ENCODE measurements at places on chromosomes 5 and 9.

DNA sequence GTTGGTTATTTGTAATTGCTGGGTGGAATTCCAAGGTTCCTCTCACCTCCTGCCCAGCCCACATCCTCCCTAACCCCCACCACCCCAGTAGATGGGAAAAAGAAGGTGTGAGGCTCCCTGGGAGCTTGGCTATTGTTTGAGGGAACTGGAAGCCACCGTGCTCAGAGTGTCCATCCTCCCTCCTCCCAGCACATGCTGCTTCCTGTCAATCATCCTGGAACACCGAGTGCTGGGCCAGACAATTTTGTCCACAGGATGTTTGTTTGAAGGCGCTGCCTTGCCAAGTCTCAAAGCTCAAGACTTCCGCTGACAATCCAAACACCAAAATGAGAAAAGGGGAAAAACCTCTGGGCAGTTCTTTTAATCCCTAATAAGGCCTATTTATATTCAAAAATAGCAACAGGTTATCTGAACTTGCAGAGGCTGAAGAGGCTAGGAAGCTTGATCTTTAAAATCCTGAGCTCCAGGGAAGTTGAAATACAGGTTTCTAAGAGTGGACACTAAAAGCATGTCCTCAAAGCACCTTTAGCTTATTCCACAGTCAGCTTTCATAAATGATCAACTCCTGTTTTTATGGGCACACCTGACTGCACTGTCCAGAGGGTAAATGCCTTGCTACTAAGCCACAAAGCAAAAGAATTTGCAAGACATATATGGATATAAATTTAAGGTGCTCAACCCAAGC lies 286.7 kb downstream of the NFIB start:
- DNase-seq = no peak

DNA sequence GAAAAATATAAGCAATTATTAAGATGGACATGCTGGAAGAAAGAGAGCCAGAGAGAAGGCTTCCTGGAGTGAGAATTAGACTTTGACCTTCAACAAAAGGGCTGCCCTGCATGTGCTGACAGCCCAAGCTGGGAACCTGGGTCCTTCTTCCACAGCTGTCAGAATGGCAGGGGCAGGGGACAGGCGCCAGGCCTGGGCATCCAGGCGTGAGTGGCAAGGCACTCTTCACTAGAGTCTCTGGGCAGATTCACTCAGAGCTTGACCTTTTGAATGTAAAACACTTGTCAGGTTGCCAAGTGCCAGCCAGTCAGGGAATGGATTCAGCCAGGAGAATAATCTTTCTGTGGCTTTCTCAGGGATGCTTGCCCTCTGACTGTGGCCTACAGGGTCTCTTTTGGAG lies 119.1 kb upstream of the CLINT1 start:
- no peak for DNase-seq

- no peak for DNase-seq
These were observed 37.8 kb downstream of the ASTN2 start for GRCh38 chr9:117377046-117377445.

DNA sequence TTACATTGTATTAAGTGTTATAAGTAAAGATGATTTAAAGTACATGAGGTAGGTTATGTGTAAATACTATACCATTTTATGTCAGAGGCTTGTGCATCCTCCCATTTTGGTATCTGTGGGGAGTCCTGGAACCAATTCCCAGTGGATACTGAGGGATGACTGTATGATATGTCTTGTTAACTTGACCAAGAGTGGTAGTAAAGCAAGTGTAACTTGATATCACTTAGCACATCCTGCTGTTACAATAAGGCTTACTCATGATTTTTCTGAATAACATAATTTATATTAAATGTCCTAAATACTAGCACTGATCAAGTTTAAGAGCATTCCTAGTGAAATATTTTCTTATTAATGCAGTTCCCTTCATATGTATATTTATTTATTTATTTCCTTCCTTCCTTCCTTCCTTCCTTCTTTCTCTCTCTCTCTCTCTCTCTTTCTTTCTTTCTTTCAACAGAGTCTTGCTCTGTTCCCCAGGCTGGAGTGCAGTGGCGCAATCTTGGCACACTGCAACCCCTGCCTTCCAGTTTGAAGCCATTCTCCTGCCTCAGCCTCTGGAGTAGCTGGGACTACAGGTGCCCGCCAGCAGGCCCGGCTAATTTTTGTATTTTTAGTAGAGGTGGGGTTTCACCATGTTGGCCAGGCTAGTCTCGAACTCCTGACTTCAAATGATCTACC lies 7.5 kb downstream of the NDFIP1 start:
- no peak for DNase-seq

DNA sequence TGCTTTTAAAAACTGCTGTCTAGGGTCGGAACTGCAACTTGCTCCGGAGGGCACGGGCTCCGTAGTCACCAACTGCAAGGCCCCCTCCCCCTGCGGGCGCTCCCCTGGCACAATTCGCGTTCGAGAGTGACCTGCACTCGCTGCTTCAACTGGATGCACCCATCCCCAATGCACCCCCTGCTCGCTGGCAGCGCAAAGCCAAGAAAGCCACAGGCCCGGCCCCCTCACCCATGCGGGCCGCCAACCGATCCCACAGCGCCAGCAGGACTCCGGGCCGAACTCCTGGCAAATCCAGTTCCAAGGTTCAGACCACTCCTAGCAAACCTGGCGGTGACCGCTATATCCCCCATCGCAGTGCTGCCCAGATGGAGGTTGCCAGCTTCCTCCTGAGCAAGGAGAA lies 64.2 kb upstream of the GAS1 start:
- DNase-seq = no peak

- DNase-seq = no peak
These were observed 1.1 kb upstream of the SEMA4D start for GRCh38 chr9:89498852-89499480.

DNA sequence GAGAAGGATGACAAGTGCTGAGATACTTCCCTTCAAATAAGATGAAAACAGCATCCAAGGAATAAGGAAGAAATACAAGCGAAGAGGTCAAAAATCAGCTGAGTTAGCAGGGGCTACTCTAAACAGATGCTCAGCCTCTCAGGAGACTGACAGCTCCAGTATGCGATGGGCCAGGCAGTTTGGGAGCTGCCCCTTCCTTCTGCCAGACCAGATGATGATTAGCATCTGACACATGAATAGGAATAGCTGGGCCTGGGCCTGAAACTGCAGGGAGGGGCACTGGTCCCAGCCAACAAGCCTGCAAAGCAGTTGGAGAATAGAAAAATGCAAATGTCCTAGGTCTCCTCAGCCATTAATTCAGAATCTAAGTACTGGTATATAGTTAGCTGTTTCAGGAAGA lies 13.1 kb upstream of the MAP3K1 start:
- no peak for DNase-seq

GRCh38 chr9:116686693-116687073 lies 422 bp upstream of the TRIM32 start:
- peak; percentile 43 for DNase-seq

DNA sequence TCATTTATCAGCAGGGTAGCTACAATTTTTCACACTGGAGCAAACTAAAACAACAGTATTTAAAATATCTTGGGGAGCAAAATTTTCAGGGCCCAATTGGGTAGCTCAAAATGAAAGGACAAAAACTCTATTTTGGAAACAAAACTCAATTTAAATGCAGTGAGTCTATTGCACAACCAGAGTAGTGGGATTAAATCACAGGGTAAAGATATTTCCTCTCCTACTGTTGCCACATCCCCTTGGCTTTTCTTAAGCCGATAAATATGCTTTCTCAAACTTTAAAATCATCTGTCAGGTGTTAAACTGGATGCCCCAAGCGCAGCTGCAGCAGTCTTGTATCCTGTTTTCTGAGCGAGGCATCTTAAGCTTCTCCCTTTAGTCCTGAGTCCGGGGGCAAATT lies 1474.3 kb upstream of the CDH9 start:
- no peak for DNase-seq

DNA sequence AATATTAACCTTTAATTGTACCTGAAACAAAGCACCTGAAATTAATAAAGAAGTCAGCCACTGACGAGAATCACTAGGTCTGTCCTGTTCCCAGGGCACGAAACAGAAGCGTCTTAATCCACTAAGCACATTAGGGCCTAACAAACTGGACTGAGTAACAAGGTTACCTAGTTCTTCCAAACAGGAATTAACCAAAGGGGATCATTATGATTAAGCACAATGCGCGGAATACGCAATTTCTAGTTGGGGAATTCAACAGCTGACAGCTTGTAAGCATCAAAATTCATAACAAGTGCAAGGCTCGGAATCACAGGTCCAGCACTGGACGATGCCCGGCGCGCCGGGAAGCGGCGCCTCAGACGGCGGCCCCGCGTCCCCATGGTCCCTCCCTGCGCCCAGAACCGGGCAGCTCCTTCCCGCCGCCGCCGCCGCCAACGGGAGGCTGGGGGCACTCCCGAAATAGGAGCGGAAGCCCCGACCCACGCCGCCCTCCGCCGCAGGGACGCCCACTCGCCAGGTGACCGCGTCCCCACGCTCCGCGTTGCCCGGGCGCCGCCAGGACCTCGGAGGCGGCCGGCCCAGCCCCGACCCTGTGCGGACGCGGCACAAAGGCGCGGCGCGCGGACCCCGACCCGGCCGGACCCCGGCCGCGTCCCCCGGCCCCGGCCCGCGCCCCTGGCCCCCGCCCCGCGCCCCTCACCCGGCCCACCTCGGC lies 898 bp downstream of the CAMSAP1 start:
- no peak for DNase-seq

DNA sequence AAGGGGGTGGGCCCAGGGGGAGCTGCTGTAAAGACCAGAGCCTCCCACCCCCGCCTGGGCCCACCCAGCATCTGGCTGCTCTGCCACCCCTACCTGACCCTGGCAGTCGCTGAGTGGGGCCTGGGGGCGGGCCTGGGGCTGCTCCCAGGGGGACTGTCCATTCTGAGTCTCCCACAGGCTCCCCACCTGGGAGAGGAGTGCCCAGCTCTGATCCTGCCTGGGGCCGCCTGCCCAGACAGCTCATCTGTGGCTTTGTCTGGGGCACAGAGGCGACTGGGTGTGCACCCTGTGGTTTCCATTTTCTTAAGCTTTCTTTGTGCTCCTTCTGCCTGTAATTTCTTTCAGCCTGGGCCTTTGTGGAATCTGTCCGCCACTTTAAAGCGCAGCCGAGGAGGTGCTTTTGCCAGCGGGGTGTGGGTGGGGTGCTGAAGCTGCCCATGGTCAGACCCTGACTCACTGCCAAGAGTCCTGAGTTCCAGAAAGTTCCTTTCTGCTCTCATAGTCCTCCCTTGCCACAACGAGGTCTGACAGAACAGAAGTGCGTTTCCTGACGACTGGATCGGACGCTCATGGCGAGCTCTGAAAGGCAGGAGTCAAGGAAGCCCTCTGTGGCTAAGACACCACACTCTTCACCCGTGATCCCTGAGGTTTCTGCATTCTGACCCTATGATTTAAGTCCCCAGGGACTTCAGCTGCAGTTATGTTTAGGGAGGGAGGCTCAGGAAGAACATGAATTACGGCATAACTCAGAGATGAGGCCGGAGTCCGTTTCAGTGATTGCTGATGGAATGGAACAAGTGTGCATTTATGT lies 225.0 kb downstream of the FANCC start:
- DNase-seq = peak; percentile 60

GRCh38 chr9:27053369-27054022 lies 48.0 kb upstream of the LRRC19 start:
- DNase-seq = no peak

DNA sequence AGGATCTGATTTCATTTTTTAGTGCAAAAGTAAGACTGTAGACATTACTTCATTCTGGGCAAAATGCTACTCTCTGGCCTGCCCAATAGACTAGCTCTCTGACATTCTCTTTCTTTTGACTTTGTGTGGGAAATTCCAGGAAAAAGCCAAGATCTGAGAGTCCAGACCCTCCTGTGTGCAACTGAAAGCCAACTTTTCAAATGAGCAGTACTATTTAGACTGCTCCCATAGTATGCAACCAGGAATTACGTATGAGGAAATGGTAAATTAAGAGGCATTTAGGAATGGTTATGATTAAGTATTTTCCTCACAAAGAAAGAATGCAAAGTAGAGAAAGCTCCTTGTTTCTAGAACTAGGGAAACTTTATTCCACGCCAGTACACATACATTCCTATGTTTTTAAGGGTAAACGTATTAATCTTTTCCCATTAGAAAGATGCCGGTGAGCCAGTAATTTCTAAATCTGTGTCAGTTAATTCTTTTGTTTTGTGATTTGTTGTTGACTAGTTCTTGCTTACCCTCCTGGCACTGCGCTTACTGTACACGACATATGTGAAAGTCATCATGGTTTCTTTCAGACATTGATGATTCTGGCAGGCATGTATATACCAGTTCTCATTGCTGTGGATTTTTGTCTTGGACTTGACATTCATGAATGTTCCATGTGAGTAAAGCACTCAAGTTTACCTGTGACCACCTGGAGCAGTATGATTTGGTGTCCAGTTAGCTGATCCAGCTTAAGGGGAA lies 56.0 kb downstream of the AOPEP start:
- peak; percentile 41 for DNase-seq

DNA sequence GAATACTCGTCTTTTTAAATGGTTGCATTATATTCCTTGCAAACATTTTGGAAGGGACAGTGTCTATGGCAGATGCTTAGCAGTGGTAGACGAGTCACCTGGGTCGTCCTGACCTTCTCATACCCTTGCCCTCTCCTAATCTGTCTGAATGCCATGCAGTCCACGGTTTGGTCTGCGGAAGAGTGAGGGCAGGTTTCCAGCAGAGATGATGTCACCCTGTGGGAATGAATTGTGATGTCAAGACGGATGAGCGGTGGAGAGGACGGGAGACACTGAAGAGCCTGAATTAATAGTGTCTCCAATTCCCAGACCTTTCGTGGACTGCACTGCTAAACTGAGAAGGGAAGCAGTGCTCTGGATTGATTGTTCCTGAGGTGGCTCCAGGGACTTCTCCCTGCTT lies 329.0 kb upstream of the PANK3 start:
- DNase-seq = peak; percentile 69

- DNase-seq = no peak
These were observed 24.7 kb downstream of the ARL15 start for GRCh38 chr5:54285686-54286085.

DNA sequence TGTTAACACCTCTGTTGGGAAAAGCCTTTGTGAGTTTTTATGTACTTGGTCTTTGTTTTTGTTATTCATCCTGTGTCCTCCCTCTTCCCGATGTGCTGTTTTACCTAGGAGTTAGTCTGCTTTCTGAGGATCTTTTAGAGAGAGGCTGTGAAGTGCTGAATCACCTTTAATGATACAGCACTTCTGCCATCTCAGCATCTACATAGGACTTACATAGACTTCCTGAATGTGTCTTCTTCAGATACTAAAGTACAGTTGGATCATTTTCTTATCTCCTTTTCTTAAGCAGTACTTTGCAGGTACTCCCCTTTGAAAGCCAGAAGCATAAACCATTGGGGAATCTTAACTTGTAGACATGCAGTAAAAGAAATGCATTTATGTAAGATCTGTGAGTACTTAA lies 31.5 kb downstream of the OTULIN start:
- DNase-seq = no peak

- DNase-seq = no peak
These were observed 32.9 kb downstream of the RALGPS1 start for GRCh38 chr9:126947529-126947928.

DNA sequence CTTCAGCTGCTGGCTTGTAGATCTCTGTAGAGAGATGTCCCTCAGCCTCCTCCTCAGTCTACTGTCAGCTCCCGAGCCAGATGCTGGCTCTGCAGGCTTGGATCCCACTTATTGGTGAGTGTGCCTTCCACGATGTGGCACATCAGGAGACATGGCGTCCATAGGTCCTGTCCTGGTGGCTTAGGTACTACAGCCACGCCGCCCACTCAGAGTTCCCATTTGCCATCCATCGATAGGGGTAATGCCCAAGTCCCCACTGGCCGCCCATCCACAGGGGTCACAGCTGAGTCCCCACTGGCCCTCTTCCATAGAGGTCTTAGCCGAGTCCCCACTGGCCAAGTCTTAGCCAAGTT lies 17.3 kb downstream of the EXOC3 start:
- no peak for DNase-seq

- DNase-seq = no peak
These were observed 205.9 kb downstream of the FSTL4 start for GRCh38 chr5:133406208-133406976.

- no peak for DNase-seq
These were observed 5.9 kb downstream of the LIX1 start for GRCh38 chr5:97136475-97136874.
